ENCODE measurements at places on chromosomes 3 and 15.

DNA sequence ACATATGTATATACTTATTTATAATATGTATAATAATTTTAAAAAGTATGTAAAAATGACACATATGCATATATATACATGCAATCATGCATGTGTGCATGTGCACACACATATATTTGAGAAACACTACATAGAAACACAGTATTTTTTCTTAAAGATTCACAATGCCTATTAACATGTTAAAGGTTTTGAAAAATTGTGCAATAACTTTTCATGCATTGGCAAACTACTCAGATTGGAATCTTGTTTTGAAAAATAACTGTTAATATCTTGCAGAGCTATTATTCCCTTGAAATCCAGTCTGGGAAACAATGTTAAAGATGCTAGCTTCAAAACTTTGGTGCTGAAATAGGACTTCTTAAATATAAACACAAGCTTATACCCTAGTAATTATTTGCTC is 256.2 kb upstream of the P2RY1 start:
- no peak overlapping the region for H3K4me3 ChIP-seq
- H3K4me1 ChIP-seq = no peaks in the 10 kb centered on the region
- no peaks in the 10 kb centered on the region for H3K36me3 ChIP-seq
- DNase-seq = no peak

DNA sequence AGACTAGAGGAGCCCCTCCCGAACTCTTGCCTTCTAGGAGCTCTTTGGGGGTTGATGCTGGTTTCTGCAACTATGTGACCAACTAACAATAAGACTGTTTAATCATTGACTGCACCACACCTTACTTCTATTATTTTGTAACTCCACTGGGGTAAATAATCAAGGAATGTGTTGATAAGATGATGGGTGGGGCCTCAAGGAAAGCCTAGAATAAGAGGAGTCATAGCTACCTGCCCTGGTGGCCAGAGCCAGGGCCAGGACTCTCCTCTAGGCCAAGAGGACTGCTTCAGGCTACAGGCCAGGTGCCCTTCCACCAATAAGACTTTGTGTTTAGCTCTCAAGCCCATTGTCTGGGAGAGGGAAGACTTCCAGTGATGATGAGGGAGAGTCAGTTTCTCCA is 41.2 kb upstream of the PIAS1 start:
- H3K4me1 ChIP-seq = no peaks in the 10 kb centered on the region
- no peak overlapping the region for H3K27ac ChIP-seq
- H3K27me3 ChIP-seq = peaks cover 17% of the 10 kb centered on the region
- H3K4me3 ChIP-seq = no peak overlapping the region
- DNase-seq = no peak

- H3K27me3 ChIP-seq = peaks cover 38% of the 10 kb centered on the region
- H3K4me3 ChIP-seq = no peak overlapping the region
- no peak overlapping the region for H3K27ac ChIP-seq
- peak; percentile 25 for DNase-seq
- no peaks in the 10 kb centered on the region for H3K36me3 ChIP-seq
- H3K4me1 ChIP-seq = peaks cover 13% of the 10 kb centered on the region
These were observed 5.1 kb upstream of the IQSEC1 start for GRCh38 chr3:13078163-13078905.

DNA sequence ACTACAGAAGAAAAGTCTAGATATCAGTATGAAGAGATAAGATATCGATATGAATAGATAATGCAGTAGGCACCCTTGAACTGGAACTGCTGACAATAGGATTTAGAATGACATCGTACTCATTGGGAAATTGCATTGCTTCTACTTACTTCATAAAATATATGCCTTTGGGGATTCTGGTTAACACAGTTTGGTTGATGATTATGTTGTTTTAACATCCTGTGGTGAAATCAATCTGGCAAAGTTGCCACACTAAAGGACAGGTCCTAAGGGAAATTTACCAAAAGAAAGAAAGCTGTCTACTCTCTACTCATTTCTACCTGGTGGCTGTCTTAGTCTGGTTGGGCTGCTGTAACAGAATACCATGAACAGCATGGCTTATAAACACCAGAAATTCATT is 417.4 kb upstream of the DPH6 start:
- no peaks in the 10 kb centered on the region for H3K4me1 ChIP-seq
- DNase-seq = no peak
- no peak overlapping the region for H3K27ac ChIP-seq
- H3K27me3 ChIP-seq = no peaks in the 10 kb centered on the region
- H3K4me3 ChIP-seq = no peak overlapping the region
- H3K36me3 ChIP-seq = no peaks in the 10 kb centered on the region

GRCh38 chr3:124560666-124561215 is 169.5 kb upstream of the UMPS start:
- H3K27ac ChIP-seq = no peak overlapping the region
- no peak overlapping the region for H3K4me3 ChIP-seq
- no peak for DNase-seq
- no peaks in the 10 kb centered on the region for H3K4me1 ChIP-seq
- H3K27me3 ChIP-seq = peaks cover 47% of the 10 kb centered on the region

DNA sequence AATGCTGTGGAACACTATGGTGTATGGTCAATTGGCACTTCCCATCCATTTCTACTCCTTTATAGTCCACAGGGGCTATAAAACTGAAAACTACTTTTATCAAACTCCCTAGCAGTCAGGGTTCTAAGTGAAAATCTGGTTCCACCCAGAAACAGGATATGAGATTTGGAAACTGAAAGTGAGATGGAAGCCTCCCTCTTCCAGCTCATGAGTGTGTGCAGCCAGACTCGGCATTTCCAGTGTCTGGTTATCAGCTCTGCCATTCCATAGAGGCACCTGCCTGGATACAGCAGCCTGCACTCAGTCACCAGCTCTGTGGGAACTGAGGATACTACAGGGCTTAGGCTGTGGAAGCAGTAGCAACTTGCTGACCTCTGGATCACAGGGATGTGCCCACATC is 14.7 kb upstream of the PLA2G4F start:
- H3K27ac ChIP-seq = peak overlapping the region; percentile 68
- H3K27me3 ChIP-seq = no peaks in the 10 kb centered on the region
- no peak overlapping the region for H3K4me3 ChIP-seq
- DNase-seq = no peak
